ENCODE measurements at places on chromosomes 4 and X.

DNA sequence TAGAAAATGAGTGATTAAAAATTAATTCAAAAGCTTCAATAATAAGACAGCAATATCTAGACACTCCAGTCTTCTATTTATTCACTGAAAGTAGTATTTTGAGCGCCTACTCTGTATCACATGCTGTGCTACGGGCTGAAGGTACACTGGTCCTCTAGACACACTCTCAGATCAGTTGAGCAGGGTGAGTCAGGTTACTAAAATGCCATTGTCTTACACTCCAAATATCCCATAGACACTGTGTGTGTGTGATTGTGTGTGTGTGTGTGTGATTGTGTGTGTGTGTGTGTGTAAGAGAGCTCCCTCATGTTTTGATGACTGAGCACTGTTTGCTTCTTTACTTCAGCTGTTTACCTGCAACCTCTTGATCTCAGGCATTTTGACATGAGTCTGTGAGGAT lies 342.8 kb upstream of the BOD1L1 start:
- DNase-seq: no peak

DNA sequence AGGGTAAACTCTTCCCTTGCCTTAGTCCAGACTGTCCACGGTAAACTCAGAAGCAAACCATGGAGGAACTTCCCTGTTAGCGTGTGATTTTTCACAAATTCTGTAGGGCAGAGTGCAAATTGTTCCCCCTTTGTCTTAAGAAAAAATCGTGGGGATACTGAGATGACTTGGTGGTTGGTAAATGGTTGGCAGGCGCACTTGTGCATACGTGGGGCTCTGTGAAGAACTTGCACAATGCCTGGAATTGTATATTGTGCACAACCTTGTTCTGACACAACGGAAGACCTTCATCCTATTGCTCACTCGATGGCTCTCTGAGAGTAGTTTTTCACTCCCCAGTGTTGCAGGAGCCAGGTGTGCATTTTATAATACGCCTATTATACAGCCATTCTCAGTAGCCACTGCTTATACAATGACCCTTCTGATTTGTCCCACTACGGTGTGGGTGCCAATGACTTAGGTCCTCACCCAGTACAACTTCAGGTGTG lies 150.0 kb downstream of the SPRY1 start:
- DNase-seq: no peak

- DNase-seq: peak; percentile 78
Observed at GRCh38 chr4:117084866-117085701, at the start of gene TRAM1L1. TRAM1L1 (minus strand) TSS chr4:117085576; CDS start chr4:117085393, 183 bp downstream.

- no peak for DNase-seq
Observed at GRCh38 chr4:7418131-7418943, 16.4 kb downstream of the PSAPL1 start.

- DNase-seq: no peak
Observed at GRCh38 chr4:79298484-79298883, 27.4 kb downstream of the NAA11 start.

DNA sequence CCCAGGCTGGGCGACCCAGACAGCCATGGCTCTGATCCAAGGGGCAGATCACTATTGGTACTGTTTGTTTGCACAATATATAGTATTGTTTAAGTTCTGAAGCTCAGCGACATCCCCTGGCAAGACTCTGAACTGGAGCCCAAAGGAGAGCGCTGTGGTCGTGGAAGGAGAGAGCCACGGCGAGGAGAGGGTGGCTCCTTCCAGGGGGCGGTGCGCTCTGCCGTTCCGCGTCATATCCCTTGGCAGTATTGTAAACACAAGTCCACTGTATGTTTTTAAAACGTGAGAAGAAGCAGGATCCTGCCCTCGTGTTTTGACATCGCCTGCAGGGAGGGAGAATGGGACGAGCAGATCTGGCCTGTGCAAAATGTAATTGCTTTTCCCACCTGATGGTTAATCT lies 185.5 kb downstream of the RAB28 start:
- no peak for DNase-seq

DNA sequence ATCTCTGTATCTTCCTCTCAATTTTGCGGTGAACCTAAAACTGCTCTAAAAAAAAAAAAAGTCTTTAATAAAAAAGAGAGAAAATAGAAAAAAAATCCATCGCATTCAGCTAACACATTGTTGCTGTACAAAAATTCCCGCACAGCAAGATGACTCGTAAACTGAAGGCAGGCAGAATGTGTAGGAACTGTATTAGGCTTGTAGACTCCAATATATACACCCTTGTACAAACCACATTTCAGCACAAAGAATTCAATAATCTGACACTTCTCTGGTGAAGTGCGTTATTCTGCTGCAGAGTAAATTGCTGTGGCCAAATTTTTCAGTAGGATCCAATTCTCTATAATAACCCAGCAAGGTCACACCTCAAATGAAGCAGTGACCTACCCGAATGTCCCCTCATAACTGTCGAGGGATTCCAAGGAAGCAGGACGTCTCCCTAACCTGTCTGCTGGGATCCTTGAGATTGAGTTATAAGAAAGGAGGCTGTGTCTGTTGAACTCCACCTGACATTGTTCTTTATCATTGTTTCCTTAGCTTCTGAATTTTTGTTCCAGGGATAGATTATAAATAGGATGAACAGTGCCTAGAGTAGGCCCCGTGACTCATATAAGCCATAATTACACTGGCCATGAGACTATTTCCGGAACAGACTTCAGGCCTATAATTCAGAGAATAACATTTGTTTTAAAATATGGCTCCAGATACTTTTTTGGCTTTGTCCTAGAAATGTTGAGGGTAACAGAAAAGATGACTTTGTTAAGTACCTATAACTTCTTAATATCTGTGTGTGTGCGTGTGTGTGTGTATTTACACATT lies 348.3 kb downstream of the PCDH7 start:
- no peak for DNase-seq

DNA sequence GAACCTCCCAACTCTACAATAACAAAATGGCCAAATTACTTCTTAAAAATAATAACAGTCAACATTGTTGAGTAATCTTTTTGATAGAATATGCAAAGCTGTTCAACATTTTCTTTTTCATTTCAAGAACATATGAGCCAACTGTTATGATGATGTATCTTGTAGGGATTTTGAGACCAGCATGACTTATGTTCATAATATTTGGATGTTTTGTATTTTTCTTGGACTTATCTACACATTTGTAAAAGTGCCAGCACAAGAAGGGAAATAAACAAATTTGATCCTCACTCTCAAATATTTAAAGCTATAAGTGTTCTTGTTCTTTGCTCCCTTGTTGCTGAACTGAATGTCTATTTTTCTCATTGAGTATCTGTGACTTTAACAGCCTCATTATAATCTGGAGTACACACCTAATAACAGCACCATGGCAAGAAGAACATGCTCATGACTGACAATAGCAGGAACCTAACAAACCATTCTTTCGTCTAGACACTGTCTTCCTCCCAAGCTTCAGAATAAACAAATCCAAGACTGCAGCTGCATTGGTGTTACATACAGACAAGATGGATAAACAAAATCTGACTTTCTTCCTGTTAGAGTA lies 1049.7 kb downstream of the FAT4 start:
- DNase-seq: no peak

GRCh38 chr4:87985097-87985886 lies 9.8 kb downstream of the SPP1 start:
- DNase-seq: peak; percentile 61

DNA sequence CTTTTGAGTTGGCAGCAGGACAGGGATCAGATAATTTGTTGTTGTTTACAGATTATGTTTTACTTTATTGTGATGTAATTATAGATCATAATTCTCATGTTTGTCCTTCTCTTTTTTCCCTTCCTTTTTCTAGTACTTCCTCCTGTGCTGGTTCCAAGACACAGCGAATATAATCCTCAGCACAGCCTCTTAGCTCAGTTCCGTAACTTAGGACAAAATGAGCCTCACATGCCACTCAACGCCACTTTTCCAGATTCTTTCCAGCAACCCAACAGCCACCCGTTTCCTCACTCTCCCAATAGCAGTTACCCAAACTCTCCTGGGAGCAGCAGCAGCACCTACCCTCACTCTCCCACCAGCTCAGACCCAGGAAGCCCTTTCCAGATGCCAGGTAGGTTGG lies 58.0 kb downstream of the SMAD1 start:
- no peak for DNase-seq

DNA sequence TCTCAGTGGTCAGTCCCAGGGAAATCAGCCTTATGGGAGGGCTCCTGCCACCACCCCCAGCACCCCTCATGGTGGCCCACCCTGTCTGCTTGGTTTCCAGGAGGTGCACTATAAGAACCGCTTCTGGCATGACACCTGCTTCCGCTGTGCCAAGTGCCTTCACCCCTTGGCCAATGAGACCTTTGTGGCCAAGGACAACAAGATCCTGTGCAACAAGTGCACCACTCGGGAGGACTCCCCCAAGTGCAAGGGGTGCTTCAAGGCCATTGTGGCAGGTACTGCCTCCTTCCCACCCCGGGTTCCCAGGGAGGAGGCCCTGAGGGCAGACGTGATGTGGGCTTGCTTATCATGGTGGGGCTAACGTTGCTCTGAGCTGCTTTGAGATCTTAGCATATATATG lies 44.3 kb downstream of the MAP7D3 start:
- DNase-seq: no peak

- DNase-seq: peak; percentile 68
Observed at GRCh38 chr4:125314676-125315575, at the start of gene FAT4. FAT4 (plus strand) TSS chr4:125314955; CDS start chr4:125316412, 1,457 bp downstream.

- DNase-seq: no peak
Observed at GRCh38 chr4:123345935-123346300, 50.7 kb upstream of the SPRY1 start.

DNA sequence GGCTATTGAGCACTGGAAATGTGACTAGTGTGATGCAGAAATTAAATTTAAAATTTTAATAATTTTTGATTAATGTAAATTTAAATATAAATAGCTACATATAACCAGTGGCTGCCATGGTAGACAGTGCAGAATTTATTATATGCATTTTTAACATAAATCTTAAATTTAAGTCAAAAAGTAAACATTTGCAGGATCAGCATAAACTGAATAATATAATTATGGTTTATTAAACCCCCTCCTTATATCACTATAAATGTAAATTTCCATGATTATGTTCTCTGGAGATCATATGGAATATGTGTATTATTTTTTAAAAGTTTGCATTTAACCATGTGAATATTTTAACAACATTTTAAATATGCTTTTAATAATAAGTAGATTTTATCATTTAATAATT lies 155.8 kb downstream of the TEX13C start:
- no peak for DNase-seq

GRCh38 chr4:75736862-75737261 lies 12.5 kb downstream of the USO1 start:
- DNase-seq: no peak

GRCh38 chrX:154357205-154357604 lies 17.2 kb downstream of the FLNA start:
- no peak for DNase-seq

GRCh38 chrX:133947022-133947421 lies 38.4 kb downstream of the GPC3 start:
- no peak for DNase-seq

GRCh38 chrX:135024526-135024925 lies 2.2 kb upstream of the RTL8B start:
- DNase-seq: no peak

GRCh38 chr4:151568966-151569365 lies 160.0 kb downstream of the FHIP1A start:
- DNase-seq: no peak

DNA sequence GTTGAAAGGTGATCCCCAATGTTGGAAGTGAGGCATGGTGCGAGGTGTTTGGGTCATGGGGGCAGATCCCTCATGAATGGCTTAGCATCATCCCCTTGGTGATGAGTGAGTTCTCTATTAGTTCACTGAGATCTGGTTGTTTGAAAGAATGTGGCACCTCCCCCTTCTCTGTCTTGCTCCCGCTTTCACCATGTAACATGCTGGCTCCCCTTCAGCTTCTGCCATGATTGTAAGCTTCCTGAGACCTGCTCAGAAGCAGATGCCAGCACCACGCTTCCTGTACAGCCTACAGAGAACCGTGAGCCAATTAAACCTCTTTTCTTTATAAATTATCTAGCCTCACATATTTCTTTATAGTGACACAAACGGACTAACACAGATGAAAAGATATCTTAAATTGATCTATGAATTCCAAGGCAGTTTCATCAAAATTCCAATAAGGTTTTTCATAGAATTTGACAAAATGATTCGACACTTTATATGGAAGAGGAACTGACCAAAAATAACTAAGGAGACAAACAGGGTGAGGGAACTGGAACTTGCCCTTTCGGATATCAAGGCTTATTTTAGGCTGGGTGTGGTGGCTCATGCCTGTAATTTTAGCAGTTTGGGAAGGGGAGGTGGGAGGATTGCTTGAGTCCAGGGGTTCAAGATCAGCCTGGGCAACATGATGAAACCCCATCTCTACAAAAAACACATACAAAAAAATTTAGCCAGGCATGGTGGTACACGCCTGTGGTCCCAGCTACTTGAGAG lies 56.9 kb upstream of the OGT start:
- no peak for DNase-seq

GRCh38 chrX:119880552-119881437 lies 9.2 kb downstream of the NDUFA1 start:
- peak; percentile 59 for DNase-seq

DNA sequence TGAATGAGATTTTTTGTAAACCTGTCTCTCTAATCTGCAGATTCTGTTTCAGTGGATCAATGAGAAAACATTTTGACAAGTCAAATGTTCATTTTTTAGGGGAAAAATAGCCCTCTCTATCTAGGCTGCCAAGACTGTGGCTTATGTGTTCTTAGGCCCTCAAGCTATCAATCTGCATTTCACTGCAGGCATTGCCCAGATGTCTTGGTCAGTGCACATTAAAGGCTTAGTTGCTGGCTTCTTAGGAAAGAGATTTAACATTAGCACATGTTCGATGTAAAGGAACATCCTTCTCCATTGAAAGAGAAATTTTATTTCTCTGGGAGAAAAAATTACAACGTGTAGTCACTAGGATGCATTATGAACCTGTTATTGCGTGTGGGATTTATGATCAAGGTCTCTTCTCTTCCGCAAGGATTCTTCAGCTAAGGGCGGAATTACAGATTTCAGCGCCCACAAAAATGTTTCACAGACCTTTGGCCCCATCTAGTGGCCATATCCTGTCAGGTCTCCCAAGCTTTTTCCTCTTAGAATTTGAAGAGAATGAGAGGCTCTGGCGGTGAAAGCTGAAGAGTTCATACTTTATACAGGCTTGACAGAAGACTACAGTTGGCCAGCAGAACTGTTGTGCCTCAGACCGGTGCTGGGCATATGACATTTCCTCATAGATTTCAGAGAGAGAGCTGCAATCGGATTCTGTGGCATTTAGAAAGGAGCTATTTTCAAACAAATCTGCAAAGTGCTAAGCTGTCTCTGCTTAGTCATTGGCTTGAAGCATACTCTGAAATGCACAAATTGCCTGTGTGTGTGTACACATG lies 144.6 kb upstream of the NOCT start:
- peak; percentile 91 for DNase-seq

- no peak for DNase-seq
Observed at GRCh38 chr4:113449410-113449974, 312.0 kb downstream of the CAMK2D start.

- DNase-seq: peak; percentile 75
Observed at GRCh38 chr4:1717129-1718094, 3.7 kb downstream of the TMEM129 start.

DNA sequence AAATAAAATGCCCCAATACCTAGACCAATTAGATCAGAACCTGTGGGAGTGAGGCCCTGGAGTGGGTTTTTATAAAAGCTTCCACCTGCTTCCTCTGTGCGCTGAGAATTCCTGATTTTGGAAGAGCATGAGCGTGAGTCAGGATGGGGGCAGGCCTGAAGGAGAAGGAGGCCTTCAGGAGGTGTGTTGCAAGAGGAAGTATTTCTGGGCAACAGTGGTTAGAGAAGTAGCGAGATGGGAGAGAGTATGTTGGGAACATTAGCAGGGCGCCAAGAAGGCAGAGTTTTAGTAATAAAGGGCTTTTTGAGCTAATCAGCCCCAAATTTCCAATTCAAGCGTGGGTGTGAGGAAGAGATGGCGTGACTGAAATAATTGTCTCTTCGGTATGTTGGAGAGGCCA lies 349.8 kb downstream of the UNC5C start:
- DNase-seq: no peak
